ENCODE measurements at places on chromosomes 5 and 9. TPM values are rescaled to one million over a fixed set of nuclear protein-coding genes. Genes with fewer than 3 reads are reported as not detected.

- no peak overlapping the region for H3K27ac ChIP-seq
- no peak overlapping the region for H3K4me3 ChIP-seq
- no peak for DNase-seq
- no peaks in the 10 kb centered on the region for H3K36me3 ChIP-seq
- peaks cover 7% of the 10 kb centered on the region for H3K4me1 ChIP-seq
These were observed 310.8 kb downstream of the PDE4D start for GRCh38 chr5:59582746-59583145.

DNA sequence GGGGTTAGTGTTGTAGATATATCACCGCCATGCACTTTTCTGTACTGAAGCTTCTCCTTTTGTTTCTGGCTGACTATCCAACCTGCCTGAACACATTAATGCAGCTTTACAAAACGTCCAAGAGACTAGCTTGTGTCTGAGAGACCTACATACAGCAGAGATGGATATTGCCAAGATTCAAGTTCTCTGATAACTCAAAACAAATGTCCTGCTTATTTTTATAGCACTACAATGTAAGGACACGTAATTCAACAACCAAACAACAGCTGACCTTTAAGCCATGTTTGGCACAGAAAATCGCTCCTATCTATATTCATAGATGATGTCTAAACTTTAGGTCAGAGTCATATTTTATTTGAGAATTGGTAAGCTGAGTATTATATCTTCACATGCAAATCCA lies 76.2 kb upstream of the NTRK2 start:
- H3K4me3 ChIP-seq = no peak overlapping the region
- DNase-seq = no peak
- H3K36me3 ChIP-seq = no peaks in the 10 kb centered on the region
- no peaks in the 10 kb centered on the region for H3K4me1 ChIP-seq
- H3K27me3 ChIP-seq = peaks cover 12% of the 10 kb centered on the region
- no peak overlapping the region for H3K27ac ChIP-seq

Gene PLAC8L1
- 2.0 TPM for total RNA-seq

Gene FOXD4L4
- 0.19 TPM for total RNA-seq

Gene SPAG8
- total RNA-seq = 3.2 TPM

Gene LCN9
- 0.57 TPM for total RNA-seq

Gene ACOT12
- not detected for total RNA-seq

All from progenitor cell of endocrine pancreas (in vitro differentiated cells).